ENCODE measurements at places on chromosomes 5 and 9.

DNA sequence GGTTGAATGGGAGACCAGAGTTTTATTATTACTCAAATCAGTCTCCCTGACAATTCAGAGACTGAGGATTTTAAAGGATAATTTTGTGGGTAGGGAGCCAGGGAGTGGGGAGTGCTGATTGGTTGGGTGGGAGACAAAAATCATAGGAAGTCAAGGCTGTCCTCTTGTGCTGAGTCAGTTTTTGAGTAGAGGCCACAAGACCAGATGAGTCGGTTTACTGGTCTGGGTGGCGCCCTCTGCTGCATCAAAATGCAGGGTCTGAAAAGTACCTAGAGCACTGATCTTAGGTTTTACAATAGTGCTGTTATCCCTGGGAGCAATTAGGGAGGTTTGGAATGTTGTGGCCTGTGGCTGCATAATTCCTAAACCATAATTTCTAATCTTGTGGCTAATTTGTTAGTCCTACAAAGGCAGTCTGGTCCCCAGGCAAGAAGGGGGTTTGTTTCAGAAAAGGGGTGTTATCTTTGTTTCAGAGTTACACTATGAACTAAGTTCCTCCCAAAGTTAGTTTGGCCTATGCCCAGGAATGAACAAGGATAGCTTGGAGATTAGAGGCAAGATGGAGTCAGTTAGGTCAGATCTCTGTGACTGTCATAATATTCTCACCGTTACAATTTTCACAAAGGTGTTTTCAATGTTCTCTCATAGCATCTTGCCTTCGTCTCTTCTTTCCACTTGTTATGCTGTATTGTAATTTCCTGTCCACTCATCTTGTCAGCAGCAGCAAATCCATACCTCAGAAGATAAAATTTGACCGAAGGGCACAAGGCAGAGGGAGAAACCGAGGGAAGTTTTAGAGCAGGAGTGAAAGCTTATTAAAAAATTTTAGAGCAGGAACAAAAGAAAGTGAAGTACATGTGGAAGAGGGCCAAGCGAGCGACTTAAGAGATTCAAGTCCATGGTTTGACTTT is 59.2 kb upstream of the CLINT1 start:
- DNase-seq = peak; percentile 74

GRCh38 chr5:54772684-54773083 is 212.7 kb downstream of the ESM1 start:
- no peak for DNase-seq

GRCh38 chr5:25515525-25515924 is 870.7 kb upstream of the CDH10 start:
- no peak for DNase-seq

DNA sequence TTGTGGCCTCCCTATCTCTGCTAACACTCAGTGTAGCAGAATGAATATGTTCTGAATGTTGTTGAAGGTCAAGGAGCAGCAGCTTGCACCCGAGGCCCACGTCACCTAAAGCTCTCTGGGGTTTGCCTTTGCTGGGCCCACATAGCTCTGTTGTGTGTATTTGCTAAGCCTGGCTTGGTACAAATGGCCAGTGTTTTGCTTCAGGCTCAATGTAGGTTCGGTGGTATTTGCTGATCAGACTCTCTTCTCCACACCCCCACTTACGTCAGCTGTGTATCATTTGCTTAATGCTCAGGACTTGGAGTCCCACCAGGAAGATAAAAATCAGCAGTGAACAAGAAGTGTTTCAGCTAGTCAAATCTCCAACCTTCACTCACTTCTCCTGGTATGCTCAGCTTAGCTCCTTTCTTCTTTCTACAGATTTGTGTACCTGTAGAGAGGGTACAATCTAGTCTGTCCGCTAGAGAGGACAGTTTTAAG is 4.8 kb upstream of the RFESD start:
- no peak for DNase-seq

- no peak for DNase-seq
Measured at GRCh38 chr9:16262477-16263261, 607.8 kb downstream of the BNC2 start.

- peak; percentile 14 for DNase-seq
Measured at GRCh38 chr5:130871346-130872086, 293.5 kb downstream of the HINT1 start.

- no peak for DNase-seq
Measured at GRCh38 chr5:65125591-65126541, 355.9 kb downstream of the ADAMTS6 start.

- DNase-seq = no peak
Measured at GRCh38 chr9:137694236-137694959, 75.6 kb downstream of the EHMT1 start.

GRCh38 chr9:107170801-107171200 is 112.3 kb upstream of the RAD23B start:
- DNase-seq = no peak

GRCh38 chr5:115271295-115272050 is 8.8 kb upstream of the PGGT1B start:
- no peak for DNase-seq

GRCh38 chr5:139088024-139088423 is 110.1 kb downstream of the SIL1 start:
- peak; percentile 5 for DNase-seq

GRCh38 chr5:175621971-175622370 is 35.9 kb upstream of the HRH2 start:
- no peak for DNase-seq

DNA sequence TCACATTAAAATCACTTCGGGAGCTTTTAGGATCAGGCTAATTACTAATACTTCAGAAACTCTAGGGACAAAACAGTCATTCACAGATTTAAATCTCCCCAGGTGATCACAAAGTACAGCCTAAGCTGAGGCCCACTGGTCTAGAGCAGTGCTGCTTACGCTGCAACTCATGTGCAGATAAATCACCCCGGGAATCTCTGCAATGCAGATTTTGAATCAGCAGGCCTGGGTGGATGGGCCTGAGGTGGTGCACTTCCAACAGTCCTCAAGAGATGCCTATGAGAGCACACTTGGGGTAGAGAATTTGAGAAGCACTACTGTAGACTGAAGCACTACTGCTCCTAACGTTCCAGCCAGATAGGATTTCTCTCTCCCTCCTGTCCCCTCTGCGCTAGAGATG is 28.4 kb downstream of the CSF1R start:
- no peak for DNase-seq

DNA sequence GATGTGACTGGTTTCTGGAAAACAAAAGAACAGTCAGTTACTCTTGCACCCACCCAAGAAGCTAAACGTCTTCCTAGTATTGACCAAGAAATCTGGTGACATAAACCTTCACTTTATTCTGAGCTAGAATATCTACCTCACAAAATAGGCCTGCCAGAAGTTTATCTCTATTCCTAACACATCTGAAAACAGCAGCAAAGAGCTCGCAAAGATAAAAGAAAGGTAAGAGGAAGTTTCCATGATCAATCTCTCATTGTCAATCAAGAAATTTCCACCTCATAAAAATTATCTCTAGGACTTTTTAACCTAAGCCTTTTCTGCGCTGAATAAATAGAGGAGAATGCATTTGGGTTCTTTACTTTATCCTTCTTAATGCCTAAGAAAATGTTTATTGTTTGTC is 17.3 kb upstream of the ZNF474 start:
- no peak for DNase-seq

DNA sequence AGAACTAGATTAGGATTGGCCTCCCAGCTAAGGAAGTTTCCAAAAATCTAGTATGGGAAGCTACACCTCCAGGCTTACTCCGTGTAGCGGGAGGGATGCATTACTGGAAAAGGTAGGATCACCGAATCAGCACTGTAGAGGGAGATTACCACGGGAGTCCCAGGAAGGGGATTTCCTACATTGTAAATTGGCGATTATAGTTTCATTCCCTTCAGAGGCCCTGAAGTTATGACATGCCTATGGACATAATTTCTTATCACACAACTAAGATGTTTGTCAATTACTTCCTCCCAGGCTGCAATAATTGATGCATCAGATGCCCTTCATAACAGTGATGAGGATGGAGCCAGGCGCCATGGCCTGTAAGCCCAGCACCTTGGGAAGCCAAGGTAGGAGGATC is 71.2 kb upstream of the NR4A3 start:
- DNase-seq = no peak

DNA sequence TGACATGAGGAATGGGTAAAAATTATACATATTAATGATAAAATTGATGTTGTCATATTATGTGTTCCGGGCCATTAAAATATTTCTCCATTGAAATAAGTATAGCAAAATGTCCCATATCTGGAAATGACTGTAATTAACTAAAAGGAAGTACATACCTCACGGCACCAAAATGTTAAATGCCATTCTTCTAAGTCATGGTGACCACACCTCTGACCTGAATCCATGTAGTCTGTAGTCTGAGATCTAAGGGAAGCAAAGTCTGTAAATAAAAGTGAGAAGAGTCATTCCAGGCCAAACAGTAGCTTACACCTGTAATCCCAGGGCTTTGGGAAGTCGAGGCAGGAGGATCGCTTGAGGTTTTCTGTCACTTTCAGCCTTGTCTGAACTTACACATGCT is 8.7 kb upstream of the GDA start:
- DNase-seq = no peak

GRCh38 chr5:171032435-171032973 is 170.7 kb downstream of the RANBP17 start:
- DNase-seq = no peak

GRCh38 chr9:104941597-104941996 is 13.6 kb upstream of the ABCA1 start:
- no peak for DNase-seq

DNA sequence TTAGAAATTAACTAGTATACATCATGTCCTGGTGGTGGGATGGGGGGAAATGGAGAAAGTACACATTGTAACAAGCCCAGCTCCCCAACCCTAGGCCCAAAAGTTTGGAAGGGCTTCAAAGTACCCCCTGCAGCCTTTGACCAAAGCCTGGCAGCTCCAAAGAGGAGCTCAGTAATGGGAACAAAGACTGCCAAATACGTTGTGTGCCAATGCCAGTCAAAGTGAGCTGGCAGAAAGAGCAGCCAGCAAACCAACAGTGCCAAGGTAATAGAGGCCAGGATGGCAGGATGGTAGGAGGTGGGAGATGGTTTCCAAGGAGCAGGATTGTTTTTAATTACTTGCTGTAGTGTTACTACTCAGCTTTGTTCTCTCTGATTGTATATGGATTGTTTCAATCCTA is 248.3 kb downstream of the COX7C start:
- DNase-seq = no peak

GRCh38 chr9:2570615-2571479 is 50.7 kb upstream of the VLDLR start:
- peak; percentile 8 for DNase-seq

- DNase-seq = no peak
Measured at GRCh38 chr5:103108086-103108485, 11.9 kb downstream of the GIN1 start.

GRCh38 chr9:34382879-34383278 is 6.2 kb upstream of the MYORG start:
- no peak for DNase-seq

DNA sequence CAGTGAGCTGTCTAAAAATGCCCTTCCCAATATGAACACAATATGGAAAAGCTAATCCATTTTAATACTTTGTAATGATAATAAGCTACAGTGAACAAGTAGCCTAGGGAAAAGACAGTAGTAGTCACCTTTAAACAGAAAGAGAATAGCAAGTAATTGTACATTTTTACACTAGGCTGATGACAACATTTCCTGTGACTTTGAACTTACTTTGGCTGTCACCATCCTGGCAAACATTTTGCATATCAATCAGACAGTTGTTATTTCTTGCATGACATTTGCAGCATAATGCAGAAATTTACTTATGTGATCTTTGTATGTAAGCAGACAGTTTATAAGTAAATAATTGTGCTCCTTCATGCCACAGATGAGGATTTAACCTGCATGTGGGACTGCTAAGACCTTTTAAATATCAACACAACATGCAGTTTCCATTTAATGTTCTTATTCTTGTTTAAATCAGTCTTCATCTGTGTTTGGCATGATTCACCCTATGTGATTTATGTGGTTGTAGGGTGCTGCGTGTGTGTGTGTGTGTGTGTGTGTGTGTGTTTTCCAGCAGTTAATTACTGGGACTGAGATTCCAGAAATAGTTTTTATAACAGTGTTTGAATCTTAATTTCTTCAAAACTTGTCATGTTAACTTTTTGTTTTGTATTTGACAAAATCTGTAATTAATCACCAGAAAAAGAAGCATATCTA is 997.1 kb upstream of the ARRDC3 start:
- DNase-seq = no peak

GRCh38 chr5:96933764-96934707 is 1.8 kb upstream of the LNPEP start:
- no peak for DNase-seq

DNA sequence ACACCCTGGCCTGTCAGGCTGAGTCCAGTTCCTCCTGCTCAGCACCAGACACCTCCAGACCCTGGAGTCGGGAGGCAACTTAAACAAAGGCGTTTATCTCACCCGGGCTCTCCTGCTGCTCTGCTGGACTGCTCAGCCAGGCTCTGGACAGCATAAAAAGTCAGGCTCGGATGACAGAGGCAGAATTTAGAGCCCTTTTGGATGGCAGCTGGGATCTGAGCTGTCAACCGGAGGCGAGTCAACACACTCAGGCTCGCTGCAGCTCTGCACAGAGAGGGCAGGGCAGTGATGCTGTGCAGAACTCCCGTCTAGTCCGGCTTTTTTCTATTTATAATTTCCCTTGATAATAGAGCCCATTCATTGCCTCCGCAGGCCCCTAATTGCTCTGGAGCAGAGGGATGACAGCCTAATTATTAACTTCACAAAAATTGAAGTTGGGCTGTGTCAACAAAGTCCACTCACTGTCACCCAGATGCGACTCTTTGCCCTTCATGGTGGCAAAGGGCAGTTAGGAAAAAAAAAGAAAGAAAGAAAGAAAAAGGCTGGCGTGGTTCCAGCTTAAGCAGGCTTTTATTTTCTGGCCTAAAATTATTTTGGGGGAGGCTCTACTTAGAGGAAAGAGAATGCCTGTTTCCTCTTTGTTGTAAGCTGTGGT is 37.6 kb downstream of the STC2 start:
- DNase-seq = no peak

DNA sequence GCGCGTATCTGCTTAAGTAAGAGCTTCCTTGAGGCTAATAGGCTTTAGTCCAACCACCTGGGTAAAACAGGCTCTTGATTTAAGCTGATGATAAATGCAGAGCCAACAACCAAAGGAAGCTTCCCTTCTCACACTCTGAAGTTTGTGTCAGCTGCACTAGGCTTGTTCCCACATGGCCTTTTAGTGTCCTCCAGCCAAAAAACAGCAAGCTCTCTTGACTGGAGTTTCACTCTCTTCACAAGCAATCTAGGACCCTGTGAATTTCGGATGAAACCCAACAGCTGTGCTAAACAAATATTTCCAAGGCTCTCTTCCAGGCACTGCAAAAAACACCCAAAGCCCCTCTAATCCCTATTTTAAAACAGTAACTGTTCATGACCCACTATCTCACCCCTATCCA is 63.9 kb downstream of the SAXO1 start:
- DNase-seq = no peak

GRCh38 chr5:176564002-176564401 is 14.9 kb downstream of the CDHR2 start:
- DNase-seq = no peak

GRCh38 chr9:22031655-22032411 is 22.7 kb upstream of the CDKN2B start:
- DNase-seq = no peak

GRCh38 chr9:35867538-35867937 is 2.7 kb downstream of the OR13J1 start:
- DNase-seq = no peak

Data from T-helper 1 cell (primary cell).